Thoracic aorta endothelial cell (primary cell): ENCODE measurements at places on chromosomes 5 and 9. TPM values are rescaled to one million over a fixed set of nuclear protein-coding genes. Genes with fewer than 3 reads are reported as not detected.

PCDHAC2 gene
- total RNA-seq, result 1.8 and 3.3 TPM in 2 replicates

CDX1 gene
- not detected in 2 replicates for total RNA-seq

CEL gene
- 0.14 and 0.53 TPM in 2 replicates for total RNA-seq

CNTLN gene
- 20.7 and 22.0 TPM in 2 replicates for total RNA-seq

PCDHB11 gene
- total RNA-seq, result 0.07 and 0.27 TPM in 2 replicates

AQP7 gene
- total RNA-seq, result 0.13 TPM in 1 of 2 replicates, not detected in the other

IL5 gene
- not detected in 2 replicates for total RNA-seq

CHMP5 gene
- total RNA-seq, result 73.2 and 77.4 TPM in 2 replicates

PCDHGB4 gene
- total RNA-seq, result 5.6 and 9.7 TPM in 2 replicates

MAN2A1 gene
- 159 and 177 TPM in 2 replicates for total RNA-seq

F2RL2 gene
- total RNA-seq, result 0.29 and 0.80 TPM in 2 replicates

CYLC2 gene
- total RNA-seq, result not detected in 2 replicates

OR1J2 gene
- not detected in 2 replicates for total RNA-seq

PDLIM4 gene
- total RNA-seq, result 33.4 and 87.9 TPM in 2 replicates

IFNA7 gene
- total RNA-seq, result not detected in 2 replicates

SOX30 gene
- not detected in 2 replicates for total RNA-seq

PCDHB7 gene
- 0.22 and 0.40 TPM in 2 replicates for total RNA-seq

MYMK gene
- not detected in 2 replicates for total RNA-seq

MSMP gene
- 6.0 and 10.2 TPM in 2 replicates for total RNA-seq
